ENCODE measurements at places on chromosomes 2 and 18.

- no peak for DNase-seq
Measured at GRCh38 chr18:9846162-9846925, 39.4 kb upstream of the TXNDC2 start.

DNA sequence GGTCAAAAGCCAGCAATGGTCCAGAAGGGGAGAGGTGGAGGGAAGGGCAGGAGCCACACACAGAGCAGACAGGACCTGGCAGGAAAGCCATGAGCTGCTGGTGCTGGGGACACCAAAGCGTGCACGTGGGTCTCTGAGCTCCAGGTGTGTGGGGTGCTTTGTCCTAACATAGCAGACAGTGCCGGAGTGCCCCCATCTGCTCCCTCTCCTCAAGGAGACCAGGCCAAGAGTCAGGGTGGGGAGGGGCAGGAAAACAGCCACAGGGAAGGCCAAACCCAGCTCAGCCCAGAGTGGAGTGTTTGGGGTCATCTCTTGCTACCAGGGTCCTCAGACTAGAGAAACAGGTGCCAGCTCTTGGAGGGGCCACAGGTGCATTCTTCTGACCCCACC is 4.2 kb upstream of the GPC1 start:
- DNase-seq, result no peak

DNA sequence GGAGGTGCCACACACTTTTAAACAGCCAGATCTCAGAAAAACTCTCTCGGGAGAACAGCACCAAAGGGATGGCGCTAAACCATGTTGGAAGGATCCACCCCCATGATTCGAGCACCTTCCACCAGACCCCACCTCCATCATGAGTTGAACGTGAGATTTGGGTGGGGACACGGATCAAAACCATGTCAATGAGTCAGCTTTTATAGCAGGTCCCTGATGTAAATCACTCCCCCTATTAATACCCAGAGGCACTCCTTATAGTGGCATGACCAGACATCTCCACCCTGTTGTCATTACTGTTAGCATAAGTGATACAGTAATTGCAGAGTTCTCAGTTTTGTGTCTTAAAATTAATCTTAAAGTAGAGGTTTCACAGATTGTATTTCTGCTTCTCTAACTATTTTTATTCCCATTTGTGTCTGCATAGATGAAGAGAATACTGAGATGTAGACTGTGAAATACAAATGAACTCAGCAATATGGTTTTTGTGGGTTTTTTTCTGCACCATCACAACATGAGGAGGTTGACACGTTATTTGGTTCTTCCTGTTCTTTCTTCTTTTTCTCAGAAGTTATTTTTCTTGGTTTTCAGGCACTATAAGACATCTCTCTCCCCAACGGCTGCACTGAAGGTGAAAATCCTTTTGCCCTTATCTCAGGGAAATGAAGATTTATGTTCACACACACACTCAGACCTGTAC is 218.2 kb downstream of the ARL4C start:
- DNase-seq, result no peak

- no peak for DNase-seq
Measured at GRCh38 chr18:63702660-63703059, at the start of gene SERPINB11. SERPINB11 (plus strand) TSS chr18:63702960; CDS start chr18:63710194, 7,234 bp downstream.

- no peak for DNase-seq
Measured at GRCh38 chr18:76437011-76437410, 58.0 kb downstream of the ZNF516 start.

DNA sequence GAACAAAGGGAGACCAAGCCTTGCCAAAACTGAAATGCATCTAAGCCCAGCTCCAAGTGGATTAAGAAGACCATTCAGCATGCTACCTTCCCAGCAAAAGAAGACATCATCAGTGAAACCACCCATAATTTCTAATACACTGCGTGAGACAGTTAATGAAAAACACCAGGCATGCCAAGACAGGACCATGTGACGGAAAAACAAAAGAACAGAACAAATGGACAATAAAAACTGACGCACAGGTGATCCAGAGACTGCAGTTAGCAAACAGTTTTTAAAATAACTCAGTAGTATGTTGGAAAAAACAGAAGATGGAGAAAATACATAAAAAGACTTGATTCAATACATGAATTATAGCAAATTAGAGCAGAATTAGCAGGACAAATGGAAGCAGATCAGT is 15.3 kb downstream of the FAM168B start:
- DNase-seq, result no peak

DNA sequence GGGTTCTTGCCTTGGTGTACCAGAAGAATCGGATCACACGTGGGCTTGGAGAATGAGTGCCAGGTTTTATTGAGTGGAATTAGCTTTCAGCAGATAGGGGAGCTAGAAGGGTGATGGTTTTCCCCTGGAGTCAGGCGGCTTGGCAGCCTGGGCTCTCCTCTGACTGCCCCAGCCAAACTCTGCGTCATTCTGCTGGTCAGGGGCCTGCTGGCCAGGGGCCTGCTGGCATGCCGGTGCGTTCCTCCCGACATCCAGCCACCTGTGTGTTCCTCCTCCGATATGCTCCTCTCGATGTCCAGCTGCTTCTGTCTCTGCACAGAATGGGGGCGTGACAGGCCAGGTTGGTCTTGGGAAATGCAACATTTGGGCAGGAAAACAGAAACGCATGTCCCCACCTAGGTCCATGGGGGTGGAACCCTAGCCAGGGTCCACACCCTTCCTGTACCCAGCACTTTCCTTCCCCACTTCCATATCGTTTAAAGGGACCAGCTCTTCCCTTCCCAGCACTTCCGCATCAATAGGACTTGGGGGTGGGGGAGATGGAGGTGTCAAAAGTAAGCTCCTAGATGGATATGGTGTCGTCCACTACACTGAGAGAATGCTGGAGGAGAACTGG is 85.3 kb downstream of the VWA3B start:
- DNase-seq, result no peak

GRCh38 chr2:181258720-181259119 is 198.5 kb upstream of the ITGA4 start:
- no peak for DNase-seq

GRCh38 chr2:240182476-240182875 is 42.0 kb upstream of the OTOS start:
- no peak for DNase-seq

- no peak for DNase-seq
Measured at GRCh38 chr2:124296470-124296869, 271.4 kb downstream of the CNTNAP5 start.

DNA sequence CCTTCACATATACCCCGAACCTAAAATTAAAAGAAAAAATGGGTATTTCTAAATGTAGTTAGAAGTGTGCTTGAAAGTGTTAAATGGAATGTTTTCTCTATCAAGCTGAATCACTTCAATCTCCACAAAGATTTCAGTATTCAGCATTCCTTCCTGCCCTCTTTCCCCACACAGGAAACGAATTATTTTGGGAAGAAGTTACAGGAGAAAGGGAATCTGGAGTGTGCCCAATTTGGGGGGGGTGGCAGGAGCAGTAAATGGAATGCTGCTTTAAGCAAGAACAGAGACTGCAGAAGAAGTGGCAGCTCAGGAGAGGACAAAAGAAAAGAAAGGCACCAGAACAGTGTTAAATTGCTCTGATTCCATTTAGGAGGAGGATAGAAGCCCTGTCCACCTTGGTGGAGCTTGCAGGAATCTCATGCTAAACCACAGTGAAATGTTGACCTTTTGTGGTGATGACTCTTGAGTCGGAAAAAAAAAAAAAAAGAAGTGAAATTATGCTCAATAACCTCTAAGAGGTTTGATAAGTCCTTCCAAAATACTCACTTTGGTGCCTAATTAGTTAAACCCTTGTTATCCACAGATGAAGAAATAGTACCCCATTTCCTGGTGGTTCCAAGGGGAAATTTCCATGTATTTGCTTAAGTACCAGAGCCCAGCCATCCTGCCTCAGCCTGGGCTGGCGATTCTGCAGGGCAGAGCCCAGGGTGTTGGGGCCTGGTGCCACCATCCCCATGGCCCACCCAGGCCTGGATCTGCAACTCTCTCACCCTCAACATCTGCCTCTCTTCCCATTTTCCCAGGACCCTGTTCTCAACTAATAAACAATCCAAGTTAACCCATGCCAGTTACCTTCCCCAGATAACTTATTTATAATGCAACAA is 56.5 kb downstream of the MYO5B start:
- no peak for DNase-seq

DNA sequence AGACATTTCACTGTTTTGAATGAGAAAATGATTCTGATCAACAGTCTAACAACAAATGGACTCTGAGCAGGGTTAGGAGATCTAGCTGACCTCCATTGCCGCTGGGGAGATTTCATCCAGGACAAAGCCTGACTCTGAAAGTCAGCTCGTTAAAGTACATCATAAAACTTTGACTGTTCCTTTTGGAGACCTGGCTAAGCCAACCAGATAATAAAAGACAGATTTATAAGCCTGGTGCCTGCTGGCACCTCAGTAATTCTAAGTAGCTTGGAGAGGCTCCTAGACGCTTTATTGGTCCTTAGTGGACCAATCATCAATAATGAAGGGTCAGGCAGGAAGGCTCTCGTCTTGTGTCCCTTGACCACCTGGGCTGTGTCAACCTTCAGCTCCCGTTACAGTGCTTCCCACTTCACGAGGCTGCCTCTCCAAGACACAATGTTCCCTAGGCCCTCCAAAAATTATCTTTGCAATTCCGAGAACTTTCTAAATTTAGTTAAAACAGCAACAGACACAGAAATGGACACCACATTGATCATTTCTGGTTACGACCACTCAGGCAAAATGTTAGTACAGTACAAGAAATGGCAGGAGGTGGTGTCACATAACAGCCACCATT is 47.9 kb upstream of the PMAIP1 start:
- DNase-seq, result no peak

- no peak for DNase-seq
Measured at GRCh38 chr18:12750076-12750714, 47.4 kb downstream of the PSMG2 start.
